ENCODE measurements at places on chromosomes 4 and X. TPM values are rescaled to one million over a fixed set of nuclear protein-coding genes. Genes with fewer than 3 reads are reported as not detected.

GRCh38 chrX:110795645-110796406 lies at the start of gene CHRDL1:
TSS of gene CHRDL1 (minus strand) at chrX:110795817. CDS start at chrX:110792181, 3,636 bp downstream.
- H3K4me1 ChIP-seq = peaks cover 6% of the 10 kb centered on the region
- H3K27me3 ChIP-seq = peaks cover 6% of the 10 kb centered on the region
- DNase-seq = peak; percentile 88
- peak within 1 kb of the TSS; percentile 62 for H3K27ac ChIP-seq
- H3K4me3 ChIP-seq = peak within 1 kb of the TSS; percentile 51
- no peaks in the 10 kb centered on the region for H3K36me3 ChIP-seq

- DNase-seq = no peak
- peak overlapping the region; percentile 91 for H3K27ac ChIP-seq
- H3K27me3 ChIP-seq = peaks cover 3% of the 10 kb centered on the region
- H3K4me1 ChIP-seq = no peaks in the 10 kb centered on the region
Measured at GRCh38 chrX:12975670-12975965, 708 bp downstream of the TMSB4X start.

- no peaks in the 10 kb centered on the region for H3K36me3 ChIP-seq
- H3K27ac ChIP-seq = no peak overlapping the region
- no peaks in the 10 kb centered on the region for H3K27me3 ChIP-seq
- H3K4me3 ChIP-seq = no peak overlapping the region
Measured at GRCh38 chr4:120105472-120105871, 38.8 kb upstream of the MAD2L1 start.

GRCh38 chr4:99400831-99401230 lies 34.3 kb downstream of the ADH7 start:
- peaks cover 18% of the 10 kb centered on the region for H3K4me1 ChIP-seq
- no peaks in the 10 kb centered on the region for H3K27me3 ChIP-seq
- no peak for DNase-seq
- H3K4me3 ChIP-seq = no peak overlapping the region

Gene ZFP92
- total RNA-seq = 2.2 TPM

DNA sequence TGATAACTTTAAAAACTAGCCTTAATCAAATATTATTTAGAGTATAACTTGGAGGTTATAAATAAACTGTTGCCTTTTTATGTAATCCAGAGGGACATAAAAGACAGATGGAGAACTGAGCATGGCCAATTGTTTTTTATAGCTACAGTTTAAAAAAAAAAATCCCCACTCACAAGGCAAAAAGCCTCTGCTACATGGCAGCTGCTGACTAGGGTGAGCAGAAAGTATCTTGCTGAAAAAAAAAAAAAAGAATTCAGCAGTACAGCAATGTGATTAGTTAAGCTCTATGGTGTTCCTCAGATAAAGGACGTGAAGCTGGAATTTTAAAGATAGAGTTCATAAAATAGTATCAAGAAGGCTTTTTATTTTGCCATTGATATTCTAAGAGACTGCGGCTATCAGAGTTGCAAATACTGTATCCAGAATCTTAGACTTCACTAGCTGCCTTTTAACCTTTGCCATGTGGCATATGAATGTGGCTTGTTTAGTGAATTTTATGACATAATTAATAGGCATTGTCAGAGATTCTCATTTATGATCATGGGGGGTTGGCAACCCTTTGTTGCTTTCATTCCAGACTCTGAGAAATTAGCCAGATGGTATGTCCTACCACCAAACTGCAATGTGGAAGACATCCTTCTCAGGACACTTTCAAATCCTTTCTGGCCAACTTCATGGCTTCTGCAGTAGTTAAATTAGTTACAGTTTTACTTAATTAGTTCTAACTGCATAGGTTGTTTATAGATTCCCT lies 498.0 kb downstream of the STPG2 start:
- no peak for DNase-seq
- peaks cover 22% of the 10 kb centered on the region for H3K4me1 ChIP-seq
- H3K27ac ChIP-seq = no peak overlapping the region
- no peaks in the 10 kb centered on the region for H3K36me3 ChIP-seq
- H3K4me3 ChIP-seq = no peak overlapping the region

Gene ADH7
- not detected for total RNA-seq

DNA sequence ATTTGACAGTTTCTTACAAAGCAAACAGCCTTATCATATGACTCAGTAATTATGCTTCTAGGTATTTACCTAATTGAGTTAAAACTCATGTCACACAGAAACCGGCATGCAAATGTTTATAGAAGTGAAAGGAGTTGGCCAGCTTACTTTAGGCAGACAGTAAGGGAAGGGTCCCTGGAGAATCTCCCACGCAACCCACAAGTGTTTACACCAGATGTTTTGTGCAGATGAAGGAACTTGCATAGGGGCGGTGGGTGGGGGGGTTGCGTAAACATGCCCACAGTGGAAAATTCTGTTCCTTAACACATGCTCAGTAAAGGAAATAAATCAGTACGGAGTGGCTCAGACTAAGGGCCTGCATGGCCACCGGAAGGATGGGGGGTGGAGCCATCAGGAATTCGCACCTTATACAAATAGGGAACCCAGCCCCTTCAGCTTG lies 330.5 kb upstream of the AADAT start:
- no peaks in the 10 kb centered on the region for H3K27me3 ChIP-seq
- no peak overlapping the region for H3K4me3 ChIP-seq
- H3K27ac ChIP-seq = no peak overlapping the region
- H3K4me1 ChIP-seq = no peaks in the 10 kb centered on the region

DNA sequence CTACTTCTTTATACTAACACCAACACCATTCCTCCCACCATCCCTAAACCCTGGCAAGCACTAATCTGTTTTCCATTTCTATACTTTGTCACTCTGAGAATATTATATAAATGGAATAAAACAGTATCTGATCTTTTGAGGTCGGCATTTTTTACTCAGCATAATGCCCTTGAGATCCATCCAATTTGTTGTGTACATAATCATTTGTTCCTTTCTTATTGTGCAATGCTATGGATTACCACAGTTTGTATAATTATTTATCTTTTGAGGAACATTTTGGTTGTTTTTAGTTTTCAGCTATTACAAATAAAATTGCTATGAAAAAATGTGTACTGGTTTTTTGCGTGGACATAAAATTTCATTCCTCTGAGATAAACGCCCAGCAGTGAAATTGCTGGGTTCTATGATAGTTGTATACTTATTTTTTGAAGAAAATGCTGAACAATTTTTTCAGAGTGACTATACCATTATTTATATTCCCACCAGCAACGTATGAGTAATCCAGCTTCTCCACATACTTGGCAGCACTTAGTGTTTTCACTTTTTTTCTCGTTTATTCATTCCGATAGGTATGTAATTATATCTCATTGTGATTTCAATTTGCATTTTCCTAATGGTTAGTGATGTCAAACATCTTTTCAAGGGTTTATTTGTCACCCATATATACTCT lies 154.3 kb upstream of the DCAF8L1 start:
- no peak overlapping the region for H3K4me3 ChIP-seq
- DNase-seq = no peak
- no peaks in the 10 kb centered on the region for H3K4me1 ChIP-seq
- H3K27me3 ChIP-seq = no peaks in the 10 kb centered on the region
- no peaks in the 10 kb centered on the region for H3K36me3 ChIP-seq
- no peak overlapping the region for H3K27ac ChIP-seq

GRCh38 chr4:56253666-56254305 lies 133.5 kb downstream of the AASDH start:
- DNase-seq = no peak
- no peak overlapping the region for H3K27ac ChIP-seq
- no peak overlapping the region for H3K4me3 ChIP-seq
- H3K4me1 ChIP-seq = no peaks in the 10 kb centered on the region
- no peaks in the 10 kb centered on the region for H3K27me3 ChIP-seq
- no peaks in the 10 kb centered on the region for H3K36me3 ChIP-seq

Data from sigmoid colon (tissue), 7 donors.